ENCODE measurements at places on chromosomes 4 and X. TPM values are rescaled to one million over a fixed set of nuclear protein-coding genes. Genes with fewer than 3 reads are reported as not detected.

NPY2R gene
- total RNA-seq: 27.4 TPM

KDR gene
- 13.3 TPM for total RNA-seq

ZNF711 gene
- total RNA-seq: 0.33 TPM

RAP2C gene
- total RNA-seq: 18.3 TPM

LIN54 gene
- 11.3 TPM for total RNA-seq

PRDM8 gene
- total RNA-seq: 4.9 TPM

ETDB gene
- total RNA-seq: not detected

SCRG1 gene
- total RNA-seq: 3.6 TPM

PCDH19 gene
- 0.07 TPM for total RNA-seq

PI4K2B gene
- 22.8 TPM for total RNA-seq

SMIM10L2A gene
- 0.79 TPM for total RNA-seq

SSX2 gene
- not detected for total RNA-seq

ADH1C gene
- 0.23 TPM for total RNA-seq

DRD5 gene
- not detected for total RNA-seq

PAGE2 gene
- not detected for total RNA-seq

CLDN2 gene
- not detected for total RNA-seq

ARHGAP6 gene
- 3.8 TPM for total RNA-seq

RRH gene
- total RNA-seq: not detected

GAGE2A gene
- total RNA-seq: not detected

HTR2C gene
- total RNA-seq: not detected

UGT2B28 gene
- not detected for total RNA-seq

BCOR gene
- 25.9 TPM for total RNA-seq

TAF7L gene
- 0.20 TPM for total RNA-seq

WDFY3 gene
- total RNA-seq: 123 TPM

Data from smooth muscle cell of the pulmonary artery (primary cell).